Neural crest cell (in vitro differentiated cells): ENCODE measurements at places on chromosomes 3 and 15. TPM values are rescaled to one million over a fixed set of nuclear protein-coding genes. Genes with fewer than 3 reads are reported as not detected.

Gene ISLR2
- total RNA-seq = 9.6 and 10.9 TPM in 2 replicates

- no peak overlapping the region for H3K27ac ChIP-seq
- H3K27me3 ChIP-seq = peaks cover 3% of the 10 kb centered on the region
- no peak for DNase-seq
- H3K36me3 ChIP-seq = no peaks in the 10 kb centered on the region
- no peaks in the 10 kb centered on the region for H3K4me1 ChIP-seq
- H3K4me3 ChIP-seq = no peak overlapping the region
Measured at GRCh38 chr3:53774414-53774813, 71.8 kb downstream of the CHDH start.

- H3K27me3 ChIP-seq = peaks cover 95% of the 10 kb centered on the region
- no peak for DNase-seq
- H3K27ac ChIP-seq = no peak overlapping the region
- no peaks in the 10 kb centered on the region for H3K36me3 ChIP-seq
- H3K4me1 ChIP-seq = peaks cover 9% of the 10 kb centered on the region
Measured at GRCh38 chr15:89377842-89378295, 43.2 kb upstream of the POLG start.

DNA sequence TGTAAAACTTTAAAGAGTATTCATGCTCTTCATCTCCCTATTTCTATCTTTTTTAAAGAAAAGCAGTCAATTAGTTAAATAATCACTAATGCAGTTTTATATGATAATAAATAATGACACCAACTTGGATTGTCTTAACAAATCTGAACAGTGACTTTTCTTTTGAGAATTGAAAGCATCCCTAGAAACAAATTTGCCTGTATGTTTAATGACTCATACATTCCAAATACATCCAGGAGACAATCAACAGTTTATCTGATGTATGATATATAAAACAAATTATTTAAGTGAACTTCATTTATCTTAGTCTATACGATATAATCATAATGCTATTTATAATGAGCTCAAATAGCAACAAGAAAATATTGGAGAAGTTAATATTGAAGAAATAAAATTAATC, 78.0 kb downstream of the ALCAM start:
- no peaks in the 10 kb centered on the region for H3K27me3 ChIP-seq
- no peak overlapping the region for H3K27ac ChIP-seq
- peaks cover 30% of the 10 kb centered on the region for H3K4me1 ChIP-seq
- no peak for DNase-seq
- H3K36me3 ChIP-seq = no peaks in the 10 kb centered on the region

Gene GPR15
- total RNA-seq = not detected in 2 replicates

Gene SPATA12
- not detected in 2 replicates for total RNA-seq
